Heart left ventricle (tissue), 16 donors: ENCODE measurements at places on chromosomes 2 and 18. TPM values are rescaled to one million over a fixed set of nuclear protein-coding genes. Genes with fewer than 3 reads are reported as not detected.

- no peak for DNase-seq
Observed at GRCh38 chr2:26898480-26899078, 50.6 kb downstream of the DPYSL5 start.

OSR1 gene
- total RNA-seq = 2.4 TPM

SP140 gene
- 0.62 TPM for total RNA-seq

KLHL30 gene
- 24.2 TPM for total RNA-seq

GRP gene
- not detected for total RNA-seq

DNA sequence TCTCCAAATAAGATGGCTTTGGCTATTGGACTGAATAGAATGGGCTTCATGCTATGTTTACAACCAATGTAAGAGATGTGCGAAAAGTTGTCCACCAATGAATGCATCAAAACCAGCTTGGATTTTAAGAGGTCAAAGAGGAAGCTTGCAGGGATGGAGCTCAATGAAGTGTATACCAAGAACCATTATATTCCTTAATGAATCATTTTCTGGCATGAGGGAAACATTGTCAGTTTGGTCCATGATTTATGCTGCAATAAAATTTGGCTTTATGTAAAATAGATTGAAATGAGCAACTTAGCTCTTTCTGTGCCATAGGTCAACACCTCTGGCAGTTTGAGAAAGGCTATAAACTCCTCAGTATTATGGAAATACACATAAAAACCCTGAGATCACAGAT is 107.3 kb downstream of the SH3BP4 start:
- no peak for DNase-seq

GRCh38 chr2:10009271-10009810 is 34.0 kb upstream of the KLF11 start:
- DNase-seq = no peak

TMEM247 gene
- not detected for total RNA-seq

GRCh38 chr2:123043458-123043857 is 981.6 kb upstream of the CNTNAP5 start:
- no peak for DNase-seq

SLC5A7 gene
- total RNA-seq = not detected

USP34 gene
- total RNA-seq = 60.6 TPM

GRCh38 chr2:229660391-229660790 is 54.0 kb downstream of the DNER start:
- no peak for DNase-seq

GRCh38 chr2:25280051-25280687 is 61.6 kb downstream of the DNMT3A start:
- DNase-seq = no peak

PARD6G gene
- 3.6 TPM for total RNA-seq

- DNase-seq = no peak
Observed at GRCh38 chr2:59787095-59787494, 766.4 kb downstream of the BCL11A start.

GRCh38 chr2:61328707-61329251 is 142.1 kb downstream of the USP34 start:
- DNase-seq = no peak

GRCh38 chr2:188645986-188646385 is 328.2 kb upstream of the COL3A1 start:
- DNase-seq = no peak

GAD1 gene
- 0.32 TPM for total RNA-seq

GRCh38 chr2:185433824-185434223 is 304.8 kb upstream of the FSIP2 start:
- DNase-seq = no peak

- no peak for DNase-seq
Observed at GRCh38 chr2:237734905-237735623, 63.5 kb upstream of the RBM44 start.

- no peak for DNase-seq
Observed at GRCh38 chr2:228507231-228507824, 325.8 kb upstream of the SPHKAP start.

- no peak for DNase-seq
Observed at GRCh38 chr2:12131975-12132374, 385.5 kb downstream of the LPIN1 start.

- no peak for DNase-seq
Observed at GRCh38 chr2:220509966-220510365, 882.5 kb downstream of the SLC4A3 start.

DNA sequence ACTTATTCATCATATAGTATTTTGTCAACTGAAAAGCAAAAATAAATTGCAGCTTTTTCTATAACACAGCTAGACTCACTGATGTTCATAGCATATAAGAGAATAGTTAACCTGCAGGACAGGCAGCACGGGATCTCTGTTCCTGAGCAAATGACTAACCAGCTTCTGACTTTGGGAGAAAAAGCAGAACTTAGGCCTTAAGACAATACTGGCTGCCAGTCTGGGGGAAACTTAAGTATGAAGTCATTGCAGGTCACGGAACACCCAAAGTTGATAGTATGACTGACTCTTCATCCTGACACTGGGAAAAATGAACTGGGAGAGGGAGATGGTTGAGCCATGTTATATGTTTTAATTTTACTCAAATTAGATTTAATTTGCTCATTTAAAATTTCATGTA is 113.0 kb downstream of the DPP4 start:
- no peak for DNase-seq

PROM2 gene
- total RNA-seq = 1.1 TPM

- no peak for DNase-seq
Observed at GRCh38 chr2:138252587-138252986, 249.0 kb upstream of the SPOPL start.

DNA sequence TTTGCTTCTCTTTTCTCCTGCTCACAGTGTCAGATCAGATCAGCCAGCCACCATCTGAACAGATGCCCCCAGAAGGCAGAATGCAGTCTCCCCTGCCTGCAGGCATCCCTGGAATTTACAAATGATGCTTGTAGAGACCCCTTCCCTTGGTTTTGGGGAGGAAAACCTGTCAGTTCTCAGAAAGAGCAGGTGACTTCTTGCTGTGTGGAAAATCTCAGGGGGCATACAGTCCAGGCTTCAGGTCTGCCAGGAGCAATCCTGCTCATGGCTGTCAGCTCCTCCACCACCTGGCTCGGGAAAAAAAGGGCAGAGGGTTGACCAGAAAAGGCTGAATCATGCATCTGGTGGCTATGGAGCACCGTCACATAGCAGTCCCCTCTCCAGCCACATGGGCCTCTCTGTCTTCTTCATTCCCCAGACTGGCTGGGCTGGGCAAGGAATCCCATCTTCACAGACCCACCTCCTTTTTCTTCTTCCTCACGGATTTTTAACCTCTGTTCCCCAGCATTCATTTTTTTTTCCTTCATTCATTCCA is 107.0 kb downstream of the KCNF1 start:
- DNase-seq = no peak

GRCh38 chr2:241344925-241345651 is 11.0 kb upstream of the FARP2 start:
- no peak for DNase-seq

CXCR4 gene
- total RNA-seq = 2.0 TPM

DNA sequence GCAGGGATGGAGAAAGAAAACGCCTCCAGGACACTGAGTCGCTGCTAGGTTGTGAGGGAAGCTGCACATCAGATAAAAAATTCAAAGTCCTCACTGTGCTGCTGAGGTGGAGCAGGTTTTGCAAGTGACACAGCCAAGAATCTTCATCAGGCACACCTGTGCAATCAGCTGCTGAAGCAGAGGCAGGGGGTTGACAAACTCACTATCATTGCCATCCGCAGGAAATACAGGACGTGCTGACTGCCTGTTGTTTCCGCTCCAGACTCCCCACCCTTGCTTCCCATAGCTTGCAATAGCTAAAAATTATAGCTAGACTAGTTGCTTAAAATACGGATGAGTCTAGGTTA is 147.8 kb upstream of the FHL2 start:
- DNase-seq = no peak

- DNase-seq = no peak
Observed at GRCh38 chr2:113842919-113843736, 46.8 kb upstream of the ACTR3 start.

DNA sequence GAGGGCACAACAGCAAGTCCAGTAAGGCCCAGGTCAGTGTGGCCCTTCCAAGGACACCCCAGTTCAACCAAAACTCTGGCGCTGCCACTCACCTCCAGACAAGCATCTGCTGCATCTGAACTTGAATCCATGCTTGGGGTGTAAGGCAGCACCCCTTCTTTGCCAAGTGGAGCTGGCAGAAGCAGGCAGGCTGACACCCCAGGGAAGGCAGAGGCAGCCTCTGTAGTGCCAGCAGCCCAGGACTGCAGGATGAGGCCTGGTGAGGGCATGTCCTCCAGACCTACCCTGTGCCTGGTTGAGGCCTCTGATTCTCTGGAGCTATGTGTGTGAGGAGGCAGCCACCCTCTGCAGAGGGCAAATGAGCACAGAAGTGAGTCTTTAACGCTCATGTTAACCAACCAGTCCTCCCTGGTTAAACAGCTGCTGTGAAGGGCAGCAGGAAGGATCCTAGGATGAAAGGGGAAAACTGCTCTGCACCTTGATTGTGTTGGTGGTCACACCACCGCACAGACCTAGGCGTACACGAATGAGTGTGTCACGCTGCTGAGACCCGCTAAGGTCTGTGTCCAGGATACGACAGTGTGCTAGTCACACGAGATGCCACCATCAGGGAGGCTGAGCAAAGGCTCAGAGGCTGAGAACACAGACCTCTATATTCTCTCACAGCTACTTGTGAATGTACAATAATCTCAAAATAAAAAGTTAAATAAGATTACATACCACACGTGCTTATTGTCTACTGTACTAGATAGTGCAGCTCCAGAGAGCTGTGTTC is 2.2 kb downstream of the PARD6G start:
- no peak for DNase-seq

DNA sequence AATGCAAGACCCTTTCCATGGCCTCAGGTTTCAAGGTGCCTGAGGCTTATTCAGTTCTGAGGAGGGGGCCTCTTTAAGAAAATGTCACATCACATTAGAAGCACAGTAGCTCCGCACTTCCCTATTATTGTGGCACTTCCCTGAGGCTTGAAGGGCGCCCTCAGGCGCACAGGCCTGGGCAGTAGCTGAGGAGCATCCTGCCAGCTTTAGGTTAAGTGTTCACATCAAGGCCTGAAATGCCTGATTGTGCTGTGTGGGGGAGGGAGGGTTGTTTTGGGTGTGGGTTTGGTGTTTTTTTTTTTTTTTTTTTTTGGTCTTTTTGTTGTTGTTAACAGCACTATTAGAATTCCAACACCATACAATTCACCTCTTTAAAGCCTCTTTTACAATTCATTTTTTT is 107.9 kb downstream of the CABLES1 start:
- no peak for DNase-seq

CYRIA gene
- 4.2 TPM for total RNA-seq

- no peak for DNase-seq
Observed at GRCh38 chr18:8766559-8767293, 61.4 kb downstream of the MTCL1 start.

DNA sequence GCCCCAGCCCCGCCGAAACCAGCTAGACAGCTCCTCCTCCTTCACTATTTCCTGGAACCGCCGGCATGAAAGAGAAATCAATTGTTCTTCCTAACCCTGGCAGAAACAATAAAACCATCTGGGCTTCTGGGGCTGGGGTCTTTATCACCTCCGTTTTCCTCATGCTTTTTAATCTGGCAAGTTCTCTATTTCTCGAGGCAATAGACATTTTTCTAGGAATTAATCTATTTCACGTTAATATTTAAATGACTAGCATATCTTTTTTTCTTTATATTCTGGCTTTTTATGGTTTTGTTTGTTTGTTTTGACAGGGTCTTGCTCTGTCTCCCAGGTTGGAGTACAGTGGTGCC is 1.4 kb upstream of the KIF1A start:
- no peak for DNase-seq

GRCh38 chr2:68416081-68416675 is 50.9 kb downstream of the FBXO48 start:
- no peak for DNase-seq

ADGRF3 gene
- 0.69 TPM for total RNA-seq
